ENCODE measurements at places on chromosomes 2 and 18. TPM values are rescaled to one million over a fixed set of nuclear protein-coding genes. Genes with fewer than 3 reads are reported as not detected.

Gene GNAL
- 0.53 TPM for total RNA-seq

Gene TIMM21
- total RNA-seq, result 61.0 TPM

Gene CFAP53
- total RNA-seq, result 2.2 TPM

Gene ASIC4
- 0.16 TPM for total RNA-seq

Gene L3MBTL4
- 0.55 TPM for total RNA-seq

Gene TMEM37
- not detected for total RNA-seq

Gene TMEM185B
- 11.9 TPM for total RNA-seq

Gene ASPRV1
- 1.5 TPM for total RNA-seq

Gene CYP27C1
- total RNA-seq, result not detected
